ENCODE measurements at places on chromosomes 11 and 22.

DNA sequence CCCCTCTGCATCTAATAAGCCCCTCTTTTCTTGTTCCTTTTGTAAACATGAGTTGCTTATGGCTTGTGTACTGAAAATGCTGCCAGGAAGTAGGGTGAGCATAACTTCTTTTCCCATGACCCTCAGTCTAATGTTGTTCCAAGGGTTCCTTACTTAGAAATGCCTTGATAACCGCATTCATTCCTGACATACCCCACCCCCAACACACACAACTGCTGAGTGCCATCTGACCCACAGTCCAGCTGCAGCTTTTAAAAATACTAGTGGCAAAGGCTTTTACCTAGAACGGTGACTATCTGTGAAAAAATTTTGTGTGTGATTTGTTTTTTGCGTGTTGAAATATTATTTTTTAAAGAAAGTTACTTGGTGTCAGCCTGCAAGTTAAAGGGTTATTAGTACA lies 52.6 kb downstream of the ARHGAP42 start:
- DNase-seq, result no peak

GRCh38 chr11:44737245-44738085 lies 10.7 kb downstream of the TSPAN18 start:
- no peak for DNase-seq

GRCh38 chr11:28738549-28738948 lies 630.4 kb downstream of the METTL15 start:
- no peak for DNase-seq

- DNase-seq, result no peak
These were observed 42.3 kb upstream of the RAB1B start for GRCh38 chr11:66226101-66226500.

GRCh38 chr11:21614961-21615360 lies 577.9 kb upstream of the ANO5 start:
- DNase-seq, result no peak

- no peak for DNase-seq
These were observed 84.6 kb upstream of the NAV2 start for GRCh38 chr11:19628018-19628417.

DNA sequence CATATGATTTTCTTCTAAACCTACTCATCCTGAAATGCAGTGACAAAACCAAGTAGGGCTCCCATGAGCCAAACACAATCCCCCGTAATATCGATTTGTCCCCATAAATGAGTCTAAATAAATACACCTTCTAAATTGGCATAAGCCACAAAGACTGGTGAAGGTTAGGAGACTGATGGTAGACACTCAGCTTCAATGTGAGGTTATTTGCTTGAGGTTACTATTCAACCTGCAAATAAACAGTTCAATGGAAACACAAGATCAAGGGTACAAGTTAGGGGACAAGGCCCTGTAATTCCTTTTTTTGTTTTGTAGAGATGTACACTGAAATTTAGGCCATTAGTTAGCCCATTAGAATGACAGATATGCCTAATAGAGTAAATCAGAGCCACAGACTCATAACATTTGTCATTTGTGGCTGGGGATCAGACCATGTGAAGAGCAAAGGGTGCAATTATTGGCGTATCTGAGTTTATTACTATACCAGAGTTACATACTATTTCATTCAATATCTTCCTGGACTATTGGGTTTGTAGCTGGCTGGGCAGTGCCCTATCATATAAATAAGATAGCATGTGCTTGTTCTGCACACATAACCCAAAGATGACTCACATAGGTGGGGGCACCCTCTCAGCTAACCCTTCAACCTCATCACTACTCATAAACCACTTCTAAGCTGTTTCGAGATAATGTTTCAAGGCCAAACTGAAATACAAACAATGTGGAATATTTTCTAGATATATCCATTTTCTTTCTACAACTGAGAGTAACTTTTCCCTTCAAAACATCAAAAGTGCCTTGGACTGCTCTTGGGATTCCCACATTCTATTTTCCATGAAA lies 695.3 kb downstream of the KCNA4 start:
- no peak for DNase-seq

- no peak for DNase-seq
These were observed 22.9 kb downstream of the UQCR10 start for GRCh38 chr22:29790061-29790460.

DNA sequence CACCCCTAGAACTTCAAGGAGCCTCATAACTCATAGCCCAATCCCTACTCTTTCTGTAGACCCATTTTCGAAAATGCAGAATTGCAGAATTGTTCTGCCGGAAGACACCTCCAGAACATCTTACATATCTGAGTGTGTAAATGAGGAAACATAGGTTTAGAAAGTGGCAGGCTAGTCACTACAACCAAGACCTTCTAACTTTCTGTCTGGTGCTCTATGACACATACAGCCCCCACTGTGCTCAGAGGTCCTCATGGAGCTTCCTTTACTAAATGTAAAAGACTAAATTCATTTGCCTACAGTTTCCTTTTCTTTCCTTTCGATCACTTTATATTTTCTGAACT lies 132.1 kb upstream of the DDI1 start:
- DNase-seq, result no peak

DNA sequence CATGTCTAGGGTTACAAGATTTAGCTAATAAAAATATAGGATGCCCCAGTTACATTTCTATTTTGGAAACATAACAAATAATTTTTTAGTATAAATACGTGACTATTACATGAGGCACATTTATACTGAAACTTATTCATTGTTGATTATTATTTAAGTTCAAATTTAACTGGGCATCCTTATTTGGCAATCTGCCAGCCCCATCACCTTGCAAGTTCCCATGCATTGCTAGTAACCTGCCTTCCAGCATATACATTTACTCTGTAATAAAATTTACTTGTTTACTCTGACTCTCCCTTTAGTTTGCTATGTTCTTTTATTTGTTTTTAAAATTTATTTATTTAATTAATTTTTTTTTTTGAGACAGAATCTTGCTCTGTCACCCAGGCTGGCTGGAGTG lies 654.9 kb upstream of the CCDC90B start:
- no peak for DNase-seq

DNA sequence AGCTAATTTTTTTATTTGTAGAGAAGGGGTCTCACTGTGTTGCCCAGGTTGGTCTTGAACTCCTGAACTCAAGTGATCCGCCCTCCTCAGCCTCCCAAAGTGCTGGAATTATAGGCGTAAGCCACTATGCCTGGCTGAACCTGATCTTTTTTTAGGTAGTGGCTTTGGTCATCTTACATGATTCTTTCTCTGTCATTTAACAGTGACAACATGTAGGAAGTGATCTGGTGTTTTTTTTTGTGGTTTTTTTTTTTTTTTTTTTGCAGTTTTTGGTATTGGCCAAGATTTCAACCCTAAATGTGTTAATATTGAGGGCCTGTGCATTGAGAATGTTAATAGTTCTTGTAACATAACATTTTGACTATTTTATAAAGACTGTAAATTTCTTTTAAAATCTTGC lies 8.0 kb upstream of the FERMT3 start:
- DNase-seq, result no peak

GRCh38 chr22:38618682-38619081 lies 37.5 kb downstream of the FAM227A start:
- no peak for DNase-seq

Measured in stimulated activated CD8-positive, alpha-beta memory T cell treated with anti-CD3 and anti-CD28 coated beads, Interleukin-2, amount 100 ng/mL, for 1 hour (primary cell).